ENCODE measurements at places on chromosomes 12 and 14.

DNA sequence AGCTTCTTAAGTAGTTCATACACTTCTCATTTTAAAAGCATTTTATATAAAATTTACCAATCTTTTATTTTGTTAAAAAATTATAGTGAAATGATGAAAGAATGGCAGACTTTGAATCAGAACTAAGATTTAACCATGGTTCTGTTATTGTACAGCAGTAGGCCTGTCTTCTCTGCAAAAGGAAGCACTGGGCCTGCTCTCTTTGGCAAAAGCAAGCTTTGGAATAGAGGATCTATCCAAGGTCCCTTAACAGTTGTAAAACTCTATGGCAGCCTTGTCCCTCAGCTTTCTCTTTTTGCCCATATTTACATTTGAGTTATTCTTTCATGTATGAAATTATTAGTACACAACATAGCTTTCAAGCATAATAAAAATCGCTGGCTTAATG lies 82.8 kb downstream of the PLEKHG7 start:
- peaks cover 5% of the 10 kb centered on the region for H3K4me1 ChIP-seq
- no peak for DNase-seq
- peaks cover 9% of the 10 kb centered on the region for H3K36me3 ChIP-seq
- H3K27me3 ChIP-seq, result no peaks in the 10 kb centered on the region
- H3K27ac ChIP-seq, result no peak overlapping the region
- no peak overlapping the region for H3K4me3 ChIP-seq

DNA sequence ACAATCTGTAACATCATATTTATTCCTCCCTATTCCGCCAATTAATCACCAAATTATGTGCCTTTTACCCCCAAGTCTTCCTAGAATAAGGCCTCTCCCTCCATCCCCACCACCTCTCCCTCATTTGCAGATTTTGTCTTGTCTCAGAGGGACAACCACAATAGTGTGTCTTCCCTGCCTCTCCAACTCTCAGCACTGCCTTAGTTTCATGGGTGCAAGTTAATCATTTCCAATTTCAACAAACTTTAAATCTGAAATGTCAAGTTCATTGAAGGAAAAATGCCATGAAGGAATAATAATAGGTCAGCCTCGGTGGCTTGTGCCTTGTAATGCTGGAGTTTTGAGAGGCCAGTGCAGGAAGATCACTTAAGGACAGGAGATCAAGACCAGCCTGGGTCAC lies 31.6 kb downstream of the RXYLT1 start:
- H3K27me3 ChIP-seq, result no peaks in the 10 kb centered on the region
- H3K4me1 ChIP-seq, result peaks cover 16% of the 10 kb centered on the region
- DNase-seq, result no peak
- H3K27ac ChIP-seq, result no peak overlapping the region
- no peak overlapping the region for H3K4me3 ChIP-seq

GRCh38 chr14:74333909-74334308 lies 14.4 kb upstream of the VRTN start:
- no peak overlapping the region for H3K4me3 ChIP-seq
- H3K36me3 ChIP-seq, result peaks cover 3% of the 10 kb centered on the region
- no peak for DNase-seq
- H3K27me3 ChIP-seq, result peaks cover 29% of the 10 kb centered on the region

DNA sequence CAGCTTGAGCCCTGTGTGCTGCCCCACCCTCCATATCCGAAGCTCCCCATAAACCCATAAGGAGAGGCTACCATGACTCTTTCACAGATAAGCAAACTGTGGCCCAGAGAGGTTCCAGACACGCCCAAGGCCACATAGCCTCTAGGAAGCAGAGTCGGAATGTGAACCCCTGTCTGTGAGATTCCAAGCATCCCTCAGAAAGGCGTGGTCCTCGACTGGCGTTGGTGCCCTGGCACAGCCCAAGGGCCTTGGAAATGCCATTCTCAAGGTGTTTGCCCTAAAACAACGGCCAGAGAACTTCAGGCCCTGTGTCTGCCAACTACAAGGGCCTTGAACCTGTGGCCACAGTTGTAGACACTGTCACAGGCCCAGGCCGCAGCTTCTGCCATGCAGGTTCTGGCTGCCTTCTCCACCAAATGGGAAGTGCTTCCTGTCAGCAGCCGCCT lies 8.5 kb upstream of the DIO3 start:
- no peaks in the 10 kb centered on the region for H3K36me3 ChIP-seq
- H3K27me3 ChIP-seq, result peaks cover 55% of the 10 kb centered on the region
- no peak for DNase-seq
- peaks cover 2% of the 10 kb centered on the region for H3K4me1 ChIP-seq

DNA sequence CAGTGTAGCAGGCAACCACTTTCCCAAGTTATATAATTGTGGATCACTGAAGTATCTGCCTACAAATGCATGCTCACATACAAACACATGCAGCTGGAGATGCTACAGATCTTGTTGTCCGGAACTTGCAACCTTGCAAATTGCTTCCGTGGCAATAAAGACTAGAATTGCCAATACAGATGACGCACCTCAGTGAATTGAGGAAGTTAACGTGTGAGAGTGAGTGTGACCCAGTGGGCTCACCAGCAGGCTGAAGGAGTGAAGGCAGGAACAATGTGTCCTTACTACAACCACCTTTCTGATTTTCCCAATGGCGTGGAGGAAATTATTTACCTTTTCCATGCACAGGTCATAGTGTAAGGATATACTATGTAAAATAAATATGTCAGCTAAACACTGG lies 89.4 kb upstream of the GRIP1 start:
- H3K36me3 ChIP-seq, result no peaks in the 10 kb centered on the region
- H3K4me1 ChIP-seq, result peaks cover 9% of the 10 kb centered on the region
- no peaks in the 10 kb centered on the region for H3K27me3 ChIP-seq
- H3K27ac ChIP-seq, result no peak overlapping the region
- DNase-seq, result no peak

DNA sequence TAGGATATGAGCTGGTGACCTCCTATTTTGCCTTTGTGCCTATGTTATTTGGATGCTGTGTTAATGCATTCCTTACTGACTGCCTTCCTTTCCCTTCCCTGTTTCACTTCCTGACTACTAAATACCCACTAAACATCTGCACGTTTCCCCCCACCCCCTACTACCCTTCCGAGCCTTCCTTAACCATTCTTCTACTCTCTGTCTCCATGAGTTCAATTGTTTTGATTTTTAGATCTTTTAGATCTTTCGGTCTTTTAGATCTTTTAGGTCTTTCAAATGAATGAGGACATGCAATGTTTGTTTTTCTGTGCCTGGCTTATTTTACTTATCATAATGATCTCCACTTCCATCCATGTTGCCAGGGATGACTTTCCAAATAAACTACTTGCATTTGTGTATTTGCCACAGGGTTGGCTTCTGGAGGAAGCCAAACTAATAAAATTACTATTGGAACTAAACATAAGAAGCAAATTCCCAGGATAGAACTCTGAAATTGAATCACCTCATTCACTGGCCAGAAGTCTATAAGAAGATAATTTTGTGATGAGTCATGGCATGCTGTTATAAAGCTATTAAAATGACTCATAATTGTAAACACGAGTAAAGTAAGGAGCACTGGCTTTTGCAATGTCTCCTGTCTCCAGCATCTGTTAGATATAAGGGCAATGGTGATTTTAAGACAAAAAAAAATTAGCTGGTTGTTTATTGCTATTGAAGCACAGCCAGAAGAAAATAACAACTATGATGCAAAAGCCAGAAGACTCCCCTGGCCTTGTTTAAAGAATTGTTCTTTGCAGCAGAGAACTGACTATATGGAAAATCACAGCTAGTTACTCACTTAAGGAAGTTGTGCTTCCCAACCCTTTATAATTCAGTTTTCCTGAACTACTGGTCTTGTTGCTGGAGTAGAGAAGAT lies 586.3 kb downstream of the LRFN5 start:
- no peak overlapping the region for H3K27ac ChIP-seq
- DNase-seq, result no peak
- H3K36me3 ChIP-seq, result no peaks in the 10 kb centered on the region
- H3K4me1 ChIP-seq, result no peaks in the 10 kb centered on the region

DNA sequence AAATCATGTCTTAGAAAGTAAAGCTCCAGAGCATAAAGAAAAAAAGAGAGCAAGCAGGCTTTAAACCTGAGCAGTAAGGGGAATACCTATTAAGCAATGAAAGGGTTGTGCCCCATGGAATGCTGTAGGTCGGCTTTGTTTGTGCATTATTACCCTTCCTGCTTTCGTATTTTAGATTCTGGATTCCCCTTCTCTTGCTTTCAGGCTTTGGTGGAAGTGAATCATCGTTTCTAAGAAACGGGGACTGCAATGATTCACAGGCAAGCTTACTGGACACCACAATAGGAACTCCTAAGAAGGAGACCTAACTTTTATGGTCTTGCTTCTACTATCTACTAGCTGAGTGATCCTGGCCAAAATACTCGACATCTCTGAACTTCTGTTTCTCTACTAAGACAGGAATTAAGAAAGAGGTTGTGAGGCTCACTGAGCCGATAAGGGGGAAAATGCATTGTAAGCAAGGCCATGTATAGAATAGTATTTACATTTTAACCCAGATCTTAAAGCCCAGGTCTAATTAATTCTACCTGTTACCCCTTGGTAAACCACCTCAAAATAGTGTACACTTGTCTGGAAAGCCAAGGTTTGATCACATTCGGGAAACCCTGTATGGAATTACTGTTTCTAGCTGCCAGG lies 1.2 kb upstream of the BMAL2 start:
- no peak overlapping the region for H3K27ac ChIP-seq
- H3K27me3 ChIP-seq, result peaks cover 56% of the 10 kb centered on the region
- H3K4me1 ChIP-seq, result peaks cover 18% of the 10 kb centered on the region

- H3K27me3 ChIP-seq, result no peaks in the 10 kb centered on the region
- no peaks in the 10 kb centered on the region for H3K4me1 ChIP-seq
- no peaks in the 10 kb centered on the region for H3K36me3 ChIP-seq
- no peak overlapping the region for H3K4me3 ChIP-seq
- no peak overlapping the region for H3K27ac ChIP-seq
- DNase-seq, result peak; percentile 70
These were observed 32.0 kb downstream of the TSHR start for GRCh38 chr14:80987235-80988032.

DNA sequence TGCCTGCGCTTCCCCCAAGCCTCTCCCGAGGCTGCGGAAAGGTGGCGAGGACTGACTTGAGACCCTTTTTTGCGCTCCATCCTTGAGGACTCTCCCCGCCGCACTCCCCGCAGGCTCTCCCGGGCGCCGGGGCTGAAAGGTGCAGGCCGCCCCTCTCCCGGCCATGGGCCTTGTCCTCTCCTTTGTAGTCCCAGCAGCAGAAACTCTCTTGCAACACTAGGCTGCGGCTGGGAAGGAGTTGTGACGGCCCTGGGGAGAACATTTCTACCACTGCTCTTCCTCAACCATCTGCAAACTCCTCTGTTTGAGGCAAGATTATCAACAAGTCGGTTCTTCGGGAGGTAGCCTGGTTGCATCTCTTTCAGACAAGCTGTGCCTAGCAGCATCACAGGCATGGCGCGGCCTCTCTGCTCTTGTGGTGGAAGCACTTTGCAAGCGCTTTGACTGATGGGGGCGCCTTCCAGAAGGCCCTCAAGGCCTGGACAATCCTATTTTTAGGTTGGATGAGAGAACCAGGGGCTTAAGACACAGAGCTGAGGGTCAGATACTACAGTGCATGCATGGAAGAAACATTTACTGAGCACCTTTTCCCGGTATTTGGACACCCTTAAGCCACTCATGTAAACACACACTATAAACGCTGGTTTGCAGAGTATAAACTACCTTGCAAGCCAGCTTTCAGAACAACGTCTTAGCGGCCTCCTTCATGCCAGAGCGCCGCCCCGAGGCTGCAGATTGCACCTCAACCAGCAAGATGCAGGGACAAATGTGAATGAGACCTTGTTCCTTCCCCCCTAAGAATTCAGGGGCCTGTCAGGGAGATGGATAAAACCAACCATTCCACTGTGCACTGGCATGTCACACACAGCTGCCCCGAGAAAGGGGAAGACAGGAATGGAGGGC lies 1.2 kb upstream of the PRIMA1 start:
- H3K36me3 ChIP-seq, result no peaks in the 10 kb centered on the region
- H3K27ac ChIP-seq, result no peak overlapping the region
- no peak for DNase-seq
- peaks cover 89% of the 10 kb centered on the region for H3K27me3 ChIP-seq

DNA sequence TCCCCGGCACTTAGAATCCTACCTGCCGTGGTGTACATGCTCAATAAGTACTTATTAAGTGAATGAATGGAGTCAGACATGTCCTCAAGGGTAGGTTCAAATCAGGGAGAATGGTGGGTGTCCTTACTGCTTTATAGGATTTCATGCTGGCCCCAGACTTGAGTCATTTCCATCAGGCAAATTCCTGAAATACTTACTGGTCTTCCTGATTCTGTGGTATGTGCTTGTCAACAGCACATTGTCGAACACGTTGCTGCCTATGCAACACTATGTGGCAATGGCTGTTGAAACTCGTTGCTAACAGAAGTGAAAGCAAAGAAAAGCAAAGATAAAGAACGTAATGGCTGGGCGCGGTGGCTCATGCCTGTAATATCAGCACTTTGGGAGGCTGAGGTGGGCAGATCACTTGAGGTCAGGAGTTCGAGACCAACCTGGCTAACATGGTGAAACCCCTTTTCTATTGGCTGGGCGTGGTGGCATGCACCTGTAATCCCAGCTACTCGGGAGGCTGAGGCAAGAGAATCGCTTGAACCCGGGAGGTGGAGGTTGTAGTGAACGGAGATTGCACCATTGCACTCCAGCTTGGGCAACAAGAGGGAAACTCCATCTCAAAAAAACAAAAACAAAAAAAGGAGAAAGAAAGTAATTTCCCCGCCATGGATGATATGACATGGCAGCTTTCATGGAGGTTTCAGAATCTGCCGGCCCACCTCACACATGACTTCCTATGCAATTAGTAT lies 214.9 kb downstream of the ZFP36L1 start:
- H3K27ac ChIP-seq, result peak overlapping the region; percentile 19
- H3K4me1 ChIP-seq, result peaks cover 4% of the 10 kb centered on the region
- DNase-seq, result no peak
- no peak overlapping the region for H3K4me3 ChIP-seq
- H3K27me3 ChIP-seq, result no peaks in the 10 kb centered on the region

- no peaks in the 10 kb centered on the region for H3K36me3 ChIP-seq
- peaks cover 24% of the 10 kb centered on the region for H3K27me3 ChIP-seq
- no peaks in the 10 kb centered on the region for H3K4me1 ChIP-seq
- no peak overlapping the region for H3K4me3 ChIP-seq
- H3K27ac ChIP-seq, result no peak overlapping the region
These were observed 35.3 kb downstream of the MSRB3 start for GRCh38 chr12:65313719-65314317.

All from effector memory CD8-positive, alpha-beta T cell (primary cell).